ENCODE measurements at places on chromosomes 3 and 15. TPM values are rescaled to one million over a fixed set of nuclear protein-coding genes. Genes with fewer than 3 reads are reported as not detected.
A peak's percentile ranks its signal among the peaks of the same experiment; 100 is the strongest.

DNA sequence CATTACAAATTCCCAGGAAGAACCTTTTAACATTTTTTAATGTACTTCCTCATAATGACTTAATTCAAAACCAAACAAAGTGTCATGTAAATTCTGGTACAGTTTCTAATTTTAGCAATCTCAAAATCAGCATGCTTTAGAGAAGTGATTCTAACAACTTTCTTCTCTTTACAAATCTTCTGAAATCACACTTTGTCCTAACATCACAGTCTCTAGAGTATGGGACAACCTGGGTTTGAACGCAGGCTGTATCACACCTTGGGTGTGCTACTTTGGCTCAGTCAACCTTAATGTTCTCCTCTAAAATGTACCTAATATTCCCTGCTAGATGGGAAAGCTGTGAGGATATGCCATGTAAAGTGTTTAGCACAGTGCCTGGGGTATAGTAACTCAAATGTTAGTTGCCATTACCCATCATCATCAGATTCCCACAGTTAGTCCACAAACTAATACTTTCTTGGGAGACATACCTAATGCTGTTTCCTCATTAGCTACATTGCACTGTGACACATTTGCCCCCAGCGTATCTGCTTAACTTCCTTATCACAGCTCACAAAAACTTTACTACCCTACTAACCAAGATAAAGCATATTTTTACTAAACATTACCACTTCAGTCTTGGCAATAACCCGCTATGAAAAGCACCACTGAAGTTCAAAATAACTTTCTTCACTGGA, 3.1 kb downstream of the TSPAN3 start:
- ATAC-seq = no peak

DNA sequence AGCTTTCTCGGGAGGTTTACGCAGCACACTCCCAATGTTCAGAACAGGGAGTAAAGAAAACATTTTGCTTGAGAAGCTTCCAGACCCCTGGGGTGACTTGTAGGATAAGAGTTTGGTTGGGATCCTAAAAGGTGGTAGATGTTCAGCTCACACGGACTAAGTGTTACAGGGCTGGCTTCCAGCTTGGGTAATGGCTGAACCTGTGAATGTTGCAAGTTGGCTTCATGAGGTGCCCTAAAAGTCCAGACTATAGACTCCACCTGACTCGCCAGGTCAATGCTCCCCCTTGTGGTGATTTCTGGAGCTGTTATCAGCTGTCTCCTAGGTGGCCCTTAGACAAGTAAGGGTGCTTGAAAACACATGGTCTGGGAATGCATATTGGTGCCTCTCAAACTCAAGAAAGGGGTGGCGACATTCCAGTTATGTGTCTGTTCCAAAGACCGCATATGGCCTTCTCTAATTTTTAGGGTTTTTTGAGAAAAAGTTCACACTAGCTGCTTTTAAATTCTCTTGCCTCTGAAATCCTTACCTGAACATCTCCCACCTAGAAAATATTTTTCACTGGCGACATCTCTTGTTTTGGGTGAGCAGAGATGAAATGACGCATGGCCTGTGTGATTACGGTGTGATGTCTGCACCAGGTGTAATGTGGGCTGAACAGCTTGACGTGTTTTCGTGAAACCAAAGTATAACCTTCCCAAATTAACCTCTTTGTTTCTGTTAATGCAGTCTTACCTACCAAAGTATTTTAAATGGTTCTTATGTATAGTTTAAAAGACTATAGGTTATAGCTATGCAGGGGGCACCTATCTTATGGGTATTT, 175.7 kb upstream of the KBTBD8 start:
- peak; percentile 90 for ATAC-seq

GRCh38 chr3:161230621-161231171, 9.6 kb downstream of the NMD3 start:
- no peak for ATAC-seq

DNA sequence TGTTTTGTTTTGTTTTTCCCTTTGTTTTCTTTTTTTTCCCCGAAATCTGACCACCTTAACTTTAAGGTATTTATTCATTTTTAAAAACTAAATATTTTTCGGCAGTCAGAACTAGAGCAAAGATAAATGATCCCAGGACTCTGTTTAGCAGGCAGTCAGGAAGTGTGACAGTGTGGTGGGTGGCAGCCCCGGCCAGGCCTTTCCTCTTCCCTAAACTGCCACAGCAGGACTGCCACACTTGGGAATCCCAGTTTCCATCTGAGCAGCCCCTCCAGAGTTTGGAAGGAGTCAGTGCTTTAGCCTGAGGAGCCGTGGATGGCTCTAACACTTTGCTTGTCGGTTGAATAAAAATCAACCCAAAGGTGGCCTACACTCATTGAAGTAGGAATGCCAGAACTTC, 6.9 kb downstream of the CCRL2 start:
- no peak for ATAC-seq

DNA sequence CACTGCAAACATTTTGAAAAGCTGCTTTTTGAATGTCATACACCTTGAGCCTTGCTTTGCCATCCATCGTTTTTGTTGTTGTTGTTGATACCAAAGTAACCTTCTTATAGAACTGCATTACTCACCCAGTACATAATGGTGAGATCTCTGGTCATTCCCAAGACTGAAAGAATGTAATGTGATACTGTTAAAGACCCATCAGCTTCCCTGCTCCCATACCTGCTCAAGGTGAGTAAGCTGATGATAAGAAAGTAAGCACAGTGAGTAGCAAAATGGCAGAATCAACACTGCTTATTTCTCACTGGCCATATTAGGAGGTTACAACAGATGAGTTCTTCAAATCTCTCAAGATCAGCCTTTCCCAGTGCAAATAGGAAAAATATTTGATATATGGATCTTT, 89.8 kb downstream of the CADPS start:
- ATAC-seq = no peak

DNA sequence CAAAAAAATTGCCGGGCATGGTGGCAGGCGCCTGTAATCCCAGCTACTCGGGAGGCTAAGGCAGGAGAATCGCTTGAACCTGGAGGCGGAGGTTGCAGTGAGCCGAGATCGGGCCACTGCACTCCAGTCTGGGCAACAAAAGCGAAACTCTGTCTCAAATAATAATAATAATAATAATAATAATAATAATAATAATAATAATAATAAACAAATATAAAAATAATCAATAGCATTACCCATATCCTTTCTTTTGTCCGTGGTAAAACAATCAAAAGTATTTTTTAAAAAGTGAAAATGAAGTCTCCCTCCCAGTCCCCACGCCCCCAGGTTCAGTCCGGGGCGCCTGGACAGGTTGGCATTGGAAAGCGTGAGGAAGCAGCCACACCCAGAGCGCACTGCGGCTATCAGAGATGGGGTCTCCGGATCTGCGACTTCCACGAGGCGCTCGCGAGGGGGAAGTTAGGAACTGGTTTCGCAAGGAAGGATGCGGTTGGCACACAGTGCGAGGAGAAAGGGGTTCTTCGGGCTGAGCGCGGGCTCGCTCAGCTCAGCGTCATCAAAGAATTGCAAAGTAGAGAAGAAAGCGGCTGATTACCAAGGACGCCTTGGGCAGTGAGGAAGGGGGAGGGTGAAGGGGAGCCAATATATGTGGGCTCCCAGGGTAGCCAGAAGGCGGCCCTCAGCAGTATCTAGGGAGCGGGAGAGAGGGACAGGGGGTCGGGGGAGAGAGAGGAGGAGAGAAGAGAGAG, 69.5 kb upstream of the EPHB3 start:
- peak; percentile 39 for ATAC-seq

DNA sequence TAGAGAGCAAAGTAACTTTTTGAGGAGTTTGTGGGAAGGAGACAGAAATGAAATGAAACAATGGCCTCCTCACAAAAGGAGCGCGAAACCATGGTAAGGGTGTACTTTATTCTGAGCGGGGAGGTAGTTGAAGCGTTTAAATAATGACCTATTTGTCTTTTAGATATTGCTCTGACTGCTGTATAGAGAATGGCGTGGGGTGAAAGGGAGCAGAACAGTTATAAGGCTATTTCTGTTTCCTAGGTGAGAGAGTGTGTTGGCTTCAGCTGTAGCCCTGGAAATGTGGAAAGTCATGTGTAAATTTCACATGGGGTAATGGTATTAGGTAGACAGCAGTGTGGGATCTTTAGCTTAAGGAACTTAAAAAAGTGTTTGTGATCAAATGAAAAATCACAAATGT, 54.9 kb downstream of the CNTN4 start:
- ATAC-seq = no peak

DNA sequence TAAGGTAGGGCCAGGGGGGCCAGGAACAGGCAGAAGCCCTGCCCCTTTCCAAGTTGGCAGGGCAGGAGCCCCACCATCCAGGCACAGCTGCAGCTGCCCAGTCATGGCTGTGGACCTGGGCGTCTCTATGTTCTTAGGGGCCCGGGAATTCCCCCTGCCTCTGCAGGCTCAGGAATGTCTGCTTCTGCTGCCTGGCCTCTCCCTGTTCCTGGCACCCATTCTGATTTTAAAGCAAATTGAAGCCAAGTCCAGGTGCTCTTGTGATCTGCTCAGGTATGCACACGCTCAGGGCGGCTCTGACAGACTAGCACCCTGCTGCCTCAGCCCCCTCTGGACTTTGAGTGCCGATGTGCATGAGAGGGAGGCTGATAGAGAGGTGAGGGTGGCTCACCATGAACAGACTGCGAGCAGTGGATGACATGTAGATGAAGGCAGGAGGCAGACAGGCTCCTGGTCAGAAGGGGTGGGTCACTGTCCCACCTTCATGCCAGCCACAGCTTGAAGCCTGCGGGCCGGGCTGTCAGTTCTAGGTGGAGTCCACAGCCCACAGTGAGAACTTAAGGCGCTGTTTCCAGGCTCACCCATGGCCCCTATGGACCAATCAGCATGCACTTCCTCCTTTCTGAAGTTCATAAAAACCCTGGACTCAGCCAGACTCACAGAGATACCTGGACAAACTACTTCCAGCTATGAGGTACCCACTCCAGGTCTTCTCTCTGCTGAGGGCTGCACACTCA, 747.8 kb upstream of the GBE1 start:
- ATAC-seq = peak; percentile 81

DNA sequence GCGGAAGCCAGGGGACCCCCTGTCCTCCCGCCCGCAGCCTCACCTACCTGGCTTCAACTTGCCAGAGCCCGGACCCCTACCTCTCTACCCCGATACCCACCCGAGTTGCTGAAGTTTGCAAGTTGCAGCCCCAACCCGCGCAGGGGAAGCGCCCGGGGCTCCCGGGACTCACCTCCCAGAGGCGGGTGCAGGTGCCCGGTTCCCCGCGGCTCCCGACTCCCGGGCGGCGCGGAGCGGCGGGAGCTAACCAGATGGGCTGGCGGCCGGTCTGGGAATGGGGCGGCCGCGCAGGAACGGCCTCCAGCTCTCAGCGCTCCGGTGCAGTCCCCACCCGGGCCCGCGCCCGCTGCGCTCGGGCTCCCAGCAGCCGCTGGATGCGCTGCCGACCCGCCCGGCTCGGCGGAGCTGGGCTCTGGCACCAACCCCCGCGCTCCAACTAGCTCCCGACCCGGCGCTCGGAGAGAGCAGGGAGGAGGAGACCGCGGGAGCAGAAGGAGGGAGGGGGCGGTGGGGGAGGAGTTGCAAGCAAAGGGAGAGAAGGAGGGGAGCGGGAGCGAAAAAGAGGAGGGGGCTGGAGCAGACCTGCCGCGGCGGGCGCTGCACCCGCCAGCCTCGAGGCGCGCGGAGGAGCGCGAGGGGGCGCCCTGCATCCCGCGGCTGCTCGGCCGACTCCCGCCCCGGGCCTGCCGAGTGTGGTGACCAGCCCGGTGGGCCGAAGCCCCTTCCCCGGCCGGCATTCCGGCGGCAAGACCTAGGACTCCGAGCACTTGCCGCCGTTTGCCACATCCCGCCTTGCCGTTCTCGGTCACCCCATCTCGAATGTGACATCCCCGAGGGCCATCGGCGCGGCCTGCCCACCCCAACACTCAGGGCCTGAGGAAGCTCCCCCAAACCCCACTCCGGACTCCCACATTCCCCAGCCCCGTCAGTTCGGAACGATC, at the start of gene SEMA5B:
SEMA5B (minus strand) TSS at position 472 of the 941 bp plus-strand sequence. CDS start 66,500 bp downstream, outside the sequence.
- peak; percentile 35 for ATAC-seq

DNA sequence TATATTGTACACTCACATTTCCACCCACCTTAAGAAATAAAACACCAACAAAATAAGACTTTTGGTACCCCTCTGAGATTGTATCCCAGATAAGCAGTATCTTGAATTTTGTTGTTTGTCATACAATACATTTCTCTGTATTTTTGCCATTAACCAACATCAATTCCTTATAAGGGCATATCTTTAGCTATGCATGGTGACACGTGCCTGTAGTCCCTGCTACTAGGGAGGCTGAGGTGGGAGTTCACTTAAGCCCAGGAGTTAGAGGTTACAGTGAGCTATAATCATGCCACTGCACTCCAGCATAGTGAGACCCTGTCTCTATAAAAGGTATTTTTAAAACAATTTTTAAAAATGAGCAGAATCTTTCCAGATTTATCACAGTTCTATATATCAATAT, 32.5 kb upstream of the STXBP5L start:
- no peak for ATAC-seq

DNA sequence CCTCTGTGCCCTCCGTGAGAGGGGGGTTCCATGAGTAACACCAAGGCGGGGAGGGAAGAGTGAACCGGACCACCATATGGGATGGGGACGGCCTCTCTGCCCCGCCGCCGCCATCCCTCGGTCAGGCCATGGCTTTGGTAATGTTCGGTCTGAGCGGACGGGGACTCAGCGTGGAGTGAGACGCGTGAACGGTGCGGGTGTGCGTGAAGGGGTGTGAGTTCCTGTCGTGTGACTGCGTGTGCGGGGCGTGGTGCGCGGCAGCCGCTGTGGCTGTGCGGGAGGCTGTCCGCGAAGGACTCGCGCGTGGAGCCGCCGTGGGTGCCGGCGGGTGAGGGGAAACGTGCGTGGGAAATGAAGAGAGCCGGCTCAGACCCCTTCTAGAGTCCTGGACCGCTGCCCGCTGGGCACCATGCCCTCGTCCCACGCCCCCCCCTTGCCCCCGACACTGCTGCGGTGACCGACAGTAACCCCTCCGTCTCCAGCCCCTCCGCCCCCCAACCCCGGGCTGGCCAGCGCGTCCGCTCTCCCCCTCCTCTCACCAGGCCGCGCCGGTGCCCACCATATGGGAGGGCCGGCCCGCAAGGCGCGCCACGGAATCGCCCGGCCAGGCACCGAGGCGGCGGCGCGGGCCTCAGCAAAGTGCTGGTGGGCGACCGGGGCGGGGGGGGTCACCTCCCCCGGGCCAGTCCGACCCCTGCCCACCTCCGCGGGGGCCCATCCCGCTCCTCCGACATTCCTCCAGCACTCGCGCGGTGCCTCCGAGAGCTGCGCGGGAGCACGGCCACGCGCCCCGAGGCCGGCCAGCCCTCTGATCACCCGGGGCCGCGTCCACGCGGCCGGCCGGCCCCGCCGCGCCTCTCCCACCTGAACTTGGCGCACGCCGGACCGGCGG, 589 bp downstream of the KLF15 start:
- ATAC-seq = no peak

- ATAC-seq = no peak
These were observed 437.4 kb downstream of the NR2F2 start for GRCh38 chr15:96767703-96768434.

- no peak for ATAC-seq
These were observed 66.6 kb downstream of the SLC12A8 start for GRCh38 chr3:125145751-125146475.

- no peak for ATAC-seq
These were observed at the start of gene MINDY4B for GRCh38 chr3:150905339-150905738. Gene MINDY4B (minus strand): TSS chr3:150905439. CDS start chr3:150905439, 0 bp downstream.

UROC1 gene
- not detected for total RNA-seq

NRG4 gene
- total RNA-seq = 1.6 TPM

TNFSF10 gene
- total RNA-seq = 40.2 TPM

C2CD4A gene
- 0.44 TPM for total RNA-seq

OR5H1 gene
- total RNA-seq = not detected

CATSPER2 gene
- total RNA-seq = 3.5 TPM

Data from esophagus mucosa (tissue), 1 donor.